MCF 10A (cell line): ENCODE measurements at places on chromosomes 11 and 22. TPM values are rescaled to one million over a fixed set of nuclear protein-coding genes. Genes with fewer than 3 reads are reported as not detected.

OR8D1 gene
- not detected in 2 replicates for total RNA-seq

SCGB1A1 gene
- not detected in 2 replicates for total RNA-seq

MMP12 gene
- not detected in 2 replicates for total RNA-seq

OR51B5 gene
- total RNA-seq: not detected in 2 replicates

WNT11 gene
- not detected in 2 replicates for total RNA-seq

FXYD2 gene
- total RNA-seq: not detected in 2 replicates

MFRP gene
- total RNA-seq: not detected in 2 replicates

OR51E2 gene
- not detected in 2 replicates for total RNA-seq

KCNJ4 gene
- total RNA-seq: not detected in 2 replicates

DNA sequence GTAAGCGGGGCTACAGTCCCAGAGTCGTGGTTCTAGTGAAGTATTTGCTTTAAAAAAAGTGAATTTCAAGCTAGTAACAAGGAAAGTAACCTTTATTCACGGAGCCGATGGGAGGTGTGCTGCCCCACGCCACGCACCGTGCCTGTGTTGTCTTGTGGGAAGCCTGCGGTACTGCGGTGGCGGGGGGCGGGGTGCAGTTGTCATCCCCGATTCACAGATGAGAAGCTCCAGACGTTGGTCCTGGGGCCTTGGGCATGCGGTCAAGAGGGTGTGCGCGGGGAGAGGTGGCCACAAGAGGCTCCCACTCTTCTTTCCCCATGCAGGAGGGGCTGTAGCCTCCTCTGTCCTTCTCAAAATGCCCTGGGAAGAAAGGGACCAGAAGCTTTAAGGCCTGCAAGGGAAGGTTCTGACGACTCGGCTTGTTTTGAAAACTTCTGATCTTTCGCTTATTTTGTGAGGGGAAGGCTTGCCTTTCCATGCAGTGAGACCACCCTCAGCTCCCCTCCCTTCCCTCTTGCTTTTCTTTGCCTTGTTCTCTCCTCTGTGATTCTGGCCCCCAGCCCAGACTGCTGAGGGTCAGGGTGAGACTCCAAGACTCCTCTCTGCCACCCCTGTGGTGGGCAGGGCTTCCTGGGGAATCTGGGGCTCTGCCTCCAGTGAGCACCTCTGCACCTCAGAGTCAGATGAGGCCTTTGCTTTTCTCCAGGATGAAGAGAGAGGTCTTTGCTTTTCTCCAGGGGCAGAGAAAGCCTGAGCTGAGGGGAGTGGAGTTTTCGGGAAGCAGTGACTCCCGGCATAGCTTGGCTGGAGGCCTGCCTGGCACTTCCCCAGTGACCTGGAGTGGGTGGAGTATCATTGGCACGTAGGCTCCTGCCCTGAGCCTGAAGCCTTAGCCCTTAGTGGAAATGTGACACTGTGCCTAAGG, 6.2 kb downstream of the GLB1L3 start:
- DNase-seq: peak; percentile 20

- DNase-seq: no peak
These were observed 40.5 kb upstream of the RIC3 start for GRCh38 chr11:8209208-8209807.

DNA sequence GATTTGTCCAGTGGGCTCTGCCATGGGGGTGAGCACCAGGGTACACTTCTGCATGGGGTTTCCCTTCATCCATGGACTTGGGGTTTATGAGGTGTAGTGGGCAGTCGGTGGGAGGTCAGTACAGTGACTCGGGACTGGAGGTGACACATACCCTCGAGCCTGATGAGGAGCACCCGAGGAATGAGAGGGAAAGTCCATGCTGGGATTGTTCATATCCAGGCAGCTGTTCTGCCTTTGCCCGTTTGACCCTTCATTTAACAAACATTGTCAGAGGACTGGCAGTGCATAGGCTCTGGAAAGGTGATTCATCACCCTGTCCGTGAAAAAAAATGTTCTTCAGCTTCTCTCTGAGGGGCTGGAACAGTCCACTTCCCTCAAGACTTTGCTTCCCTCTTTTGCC, 2.7 kb downstream of the NAV2 start:
- peak; percentile 67 for DNase-seq

DNA sequence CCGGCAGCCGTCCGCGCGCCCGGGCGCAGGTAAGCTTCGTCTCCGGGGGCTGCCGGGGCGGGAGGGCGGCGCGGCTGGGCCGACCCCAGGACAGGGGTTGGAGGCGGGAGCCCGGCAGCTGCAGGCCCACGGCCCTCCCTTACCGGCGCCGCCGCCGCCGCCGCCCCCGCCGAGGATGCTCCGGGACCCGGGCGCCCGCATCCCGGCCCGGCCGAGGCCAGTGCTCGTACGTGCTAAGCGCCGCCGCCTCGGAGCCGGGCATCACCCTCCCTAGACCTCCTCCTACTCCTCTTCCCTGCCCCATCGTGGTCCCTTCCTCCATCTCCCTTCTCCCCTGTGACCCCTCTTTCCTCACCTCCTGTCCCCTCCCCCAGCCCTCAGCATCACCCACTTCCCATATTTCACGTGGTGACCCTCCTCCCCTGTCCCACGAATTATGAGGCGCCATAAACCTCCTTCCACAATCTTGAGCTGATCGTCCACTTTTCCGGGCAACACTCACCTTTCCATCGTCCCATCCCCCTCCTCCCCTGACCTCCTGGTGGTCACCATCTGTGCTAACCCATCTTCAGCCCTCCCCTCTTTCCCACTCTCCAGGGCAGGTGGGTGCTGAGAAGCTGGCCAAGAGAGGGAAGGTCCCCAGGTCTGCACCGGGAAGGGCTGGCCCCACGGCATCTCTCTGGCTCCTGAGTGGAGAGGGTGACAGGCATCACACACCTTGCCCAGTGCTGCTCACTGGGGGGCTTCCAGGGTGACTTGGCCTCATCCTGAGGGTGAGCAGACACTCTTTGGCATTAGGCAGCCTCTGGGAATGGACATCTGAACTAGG, 612 bp downstream of the ASPHD2 start:
- DNase-seq: no peak

DNA sequence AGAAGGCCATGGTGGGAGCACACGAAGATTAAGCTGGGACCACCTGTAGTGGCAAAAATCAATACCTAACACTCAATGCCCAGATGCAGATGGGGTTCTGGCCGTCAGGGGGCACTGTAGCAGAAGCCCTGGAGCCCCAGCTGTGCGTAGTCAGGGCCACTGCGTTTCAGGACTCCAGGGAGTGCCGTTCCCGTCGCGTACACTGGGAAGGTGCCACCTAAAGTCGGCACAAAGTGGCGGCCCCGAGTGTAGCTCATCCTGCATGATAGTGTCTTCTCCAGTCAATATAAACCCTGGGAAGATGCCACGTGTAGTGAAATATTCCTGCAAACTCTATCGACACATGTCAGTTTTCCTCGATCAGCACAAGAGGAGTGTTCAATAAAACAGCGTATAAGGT, 123.8 kb upstream of the NTM start:
- no peak for DNase-seq

- DNase-seq: no peak
These were observed 144.6 kb downstream of the LDLRAD3 start for GRCh38 chr11:36088266-36088972.

DNA sequence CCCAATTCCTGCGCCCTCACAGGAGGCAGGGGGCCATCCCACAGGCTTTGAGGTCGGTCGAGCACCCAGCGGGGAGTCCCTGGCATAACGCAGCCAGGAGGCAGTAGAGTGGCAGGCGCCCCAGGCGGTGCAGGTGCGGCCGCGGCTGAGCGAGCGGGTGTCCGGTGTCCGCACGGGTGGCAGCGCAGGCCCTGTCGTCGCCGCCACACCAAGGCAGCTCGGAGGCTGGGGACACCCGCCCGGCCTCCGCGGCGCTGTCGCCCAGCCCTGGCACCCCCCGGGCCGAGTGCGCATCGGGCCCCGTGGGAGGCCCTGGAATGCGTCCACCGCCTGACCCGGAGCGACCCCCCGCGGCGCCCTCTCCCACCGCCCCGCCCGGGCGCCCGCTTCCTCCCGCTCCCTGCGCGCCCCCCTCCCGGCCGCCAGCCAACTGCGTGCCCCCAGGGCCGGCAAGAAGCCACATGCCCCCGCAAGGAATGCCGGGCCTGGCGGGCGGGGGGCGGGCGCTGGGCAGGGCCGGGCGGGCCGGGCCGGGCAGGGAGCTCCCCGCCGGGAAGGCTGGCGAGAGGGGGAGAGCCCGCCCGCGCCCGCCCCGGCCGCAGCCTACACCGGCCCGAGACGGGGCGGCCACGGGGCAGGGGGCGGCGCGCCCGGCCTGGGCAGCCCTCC, 33.9 kb downstream of the PRDM11 start:
- DNase-seq: peak; percentile 48

GRCh38 chr11:11213117-11213516, 139.9 kb downstream of the CSNK2A3 start:
- DNase-seq: no peak

DNA sequence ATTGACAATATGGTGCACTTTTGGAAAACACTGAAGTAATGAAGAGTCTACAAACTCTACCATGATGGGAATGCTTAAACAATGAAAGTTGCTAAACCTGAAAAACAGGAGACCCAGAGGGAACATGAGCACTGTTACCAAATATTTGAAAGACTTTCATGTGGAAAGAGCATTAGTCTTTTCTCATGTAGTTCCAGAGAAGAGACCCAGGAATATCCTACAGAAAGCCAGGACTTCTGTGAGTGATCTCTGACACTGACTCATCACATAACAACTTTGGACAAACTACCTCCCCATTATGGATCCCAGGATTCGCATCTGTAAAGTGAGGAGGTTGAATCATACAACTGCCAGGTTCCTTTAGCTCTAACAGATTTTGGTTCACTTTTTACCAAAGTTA, 62.2 kb downstream of the FAM181B start:
- no peak for DNase-seq

- DNase-seq: no peak
These were observed 506 bp downstream of the MCM5 start for GRCh38 chr22:35400501-35400790.

DNA sequence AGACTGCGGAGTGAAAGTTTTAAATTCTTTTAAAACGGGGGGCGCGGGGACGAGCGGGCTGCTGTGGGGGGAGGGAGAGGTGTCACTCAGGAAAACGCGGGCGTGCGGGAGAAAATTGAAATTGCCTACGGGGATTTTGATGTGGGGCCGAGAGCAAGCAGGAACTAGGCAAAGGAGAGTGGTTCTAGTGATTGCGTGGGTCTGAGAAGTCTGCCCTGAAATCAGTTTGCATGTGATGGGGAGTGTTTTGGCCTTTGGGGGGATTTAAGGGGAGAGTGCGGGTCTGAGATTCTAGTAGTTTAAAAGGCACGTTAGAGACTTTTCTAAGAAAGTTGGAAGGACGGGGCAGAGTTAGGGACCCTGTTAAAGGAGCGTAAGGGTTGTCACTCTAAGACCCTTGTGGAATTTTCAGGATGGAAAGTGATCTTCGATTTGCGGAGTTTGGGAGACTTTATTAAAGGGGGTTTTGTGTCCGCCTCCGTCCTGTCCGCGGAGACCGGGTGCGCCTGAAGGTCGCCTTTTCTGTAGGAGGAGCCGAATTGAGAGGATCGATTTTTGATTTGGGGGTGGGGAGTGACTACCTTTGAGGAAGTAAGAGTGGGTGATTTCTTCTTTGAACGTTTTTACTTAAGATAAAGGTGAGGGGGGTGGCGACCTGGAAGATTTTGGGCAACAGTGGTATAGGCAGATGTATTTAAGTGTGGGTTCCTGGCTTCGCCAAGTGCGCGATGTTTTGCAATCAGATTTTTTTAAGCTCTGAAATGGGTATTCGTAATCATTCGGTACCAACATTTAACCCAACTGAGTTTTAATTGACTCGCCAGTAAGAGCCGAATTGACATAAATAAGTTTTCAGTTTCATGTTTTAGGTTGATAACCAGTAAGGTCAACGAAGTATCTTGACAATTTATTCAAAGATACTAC, 1.1 kb downstream of the EED start:
- peak; percentile 38 for DNase-seq

- no peak for DNase-seq
These were observed 7.7 kb downstream of the MPPED2 start for GRCh38 chr11:30578406-30578805.

GRCh38 chr11:88203604-88204003, 28.4 kb upstream of the RAB38 start:
- no peak for DNase-seq

DNA sequence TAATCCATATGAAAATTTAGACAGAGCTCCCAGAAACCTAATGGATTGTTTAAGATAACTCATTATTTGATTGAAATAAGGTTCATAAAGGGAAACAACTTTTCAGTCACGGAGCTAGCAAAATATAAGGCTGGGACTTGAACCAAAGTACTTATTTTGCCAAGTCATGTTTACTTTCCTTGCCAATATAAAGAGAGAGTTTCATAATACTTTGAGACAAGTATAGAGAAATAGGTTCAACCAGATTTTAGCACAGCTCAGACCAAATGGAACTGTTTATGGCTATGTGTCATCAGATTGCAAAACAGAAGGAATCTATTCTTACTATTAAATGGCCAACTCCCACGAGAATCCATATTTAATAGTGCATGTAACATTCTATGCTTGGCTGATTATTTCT, 1517.5 kb upstream of the TENM4 start:
- peak; percentile 88 for DNase-seq

DNA sequence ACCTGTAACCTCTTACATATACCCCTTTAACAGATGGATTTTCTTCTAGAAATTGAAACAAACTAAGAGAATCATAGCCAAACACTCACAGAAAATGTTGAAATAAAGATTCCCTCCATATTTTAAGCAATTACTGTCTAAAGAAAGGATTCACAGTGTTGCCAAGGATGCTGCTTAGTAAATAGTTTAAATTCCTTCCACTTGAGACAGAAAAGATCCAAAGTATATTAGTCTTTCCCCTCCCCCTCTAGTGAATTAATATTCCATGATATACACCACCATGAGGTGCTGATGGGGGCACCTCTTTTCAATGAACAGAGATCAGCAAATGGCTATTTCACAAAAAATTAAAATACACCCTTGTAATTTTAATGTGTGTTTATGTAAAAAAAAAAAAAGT, 186.8 kb downstream of the SOX6 start:
- no peak for DNase-seq

- no peak for DNase-seq
These were observed 52.4 kb downstream of the PACSIN2 start for GRCh38 chr22:42962295-42963230.

GRCh38 chr11:116035977-116036376, 531.8 kb upstream of the CADM1 start:
- DNase-seq: no peak

GRCh38 chr11:1665313-1665712, 31.7 kb upstream of the KRTAP5-6 start:
- DNase-seq: no peak
